Effector CD4-positive, alpha-beta T cell (primary cell): ENCODE measurements at places on chromosomes 2 and 18.
A peak's percentile ranks its signal among the peaks of the same experiment; 100 is the strongest.

GRCh38 chr18:34121200-34121721, 103.5 kb downstream of the NOL4 start:
- no peak for DNase-seq

DNA sequence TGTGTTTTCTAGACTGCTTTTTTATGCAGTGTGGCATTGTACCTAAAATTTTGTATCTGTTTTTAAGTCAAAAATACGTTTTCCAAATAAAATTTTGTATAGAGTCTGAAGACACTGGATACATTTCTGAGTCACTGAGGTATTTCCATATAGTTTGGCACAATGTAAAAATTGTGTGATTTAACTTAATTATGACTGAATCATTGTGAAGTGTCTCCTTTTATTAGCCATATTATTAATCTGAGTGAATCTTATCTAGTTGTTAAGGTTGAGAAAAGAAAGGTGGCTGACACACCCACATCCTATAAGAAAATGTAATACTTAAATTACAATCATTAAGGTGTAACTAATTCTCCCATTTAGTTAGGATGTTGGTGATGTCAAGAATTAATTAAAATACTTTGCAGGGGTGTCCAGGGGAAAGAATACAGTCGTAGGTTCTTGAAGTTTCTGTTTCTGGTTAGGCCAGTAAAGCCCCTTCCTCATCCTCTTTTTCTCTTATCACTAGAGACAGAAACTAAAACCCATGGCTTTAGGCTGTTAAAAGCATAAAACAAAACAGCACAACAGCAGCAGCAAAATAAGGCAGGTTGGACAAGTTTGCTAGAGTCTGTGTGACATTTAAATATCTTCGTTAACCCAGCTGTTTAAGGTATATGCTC, 71.6 kb downstream of the UBE2E3 start:
- DNase-seq = no peak

GRCh38 chr18:76064998-76065397, 430.0 kb downstream of the ZNF516 start:
- no peak for DNase-seq

- DNase-seq = no peak
Observed at GRCh38 chr18:12768625-12769024, 65.8 kb downstream of the PSMG2 start.

GRCh38 chr2:240238201-240238600, 97.7 kb upstream of the OTOS start:
- no peak for DNase-seq

DNA sequence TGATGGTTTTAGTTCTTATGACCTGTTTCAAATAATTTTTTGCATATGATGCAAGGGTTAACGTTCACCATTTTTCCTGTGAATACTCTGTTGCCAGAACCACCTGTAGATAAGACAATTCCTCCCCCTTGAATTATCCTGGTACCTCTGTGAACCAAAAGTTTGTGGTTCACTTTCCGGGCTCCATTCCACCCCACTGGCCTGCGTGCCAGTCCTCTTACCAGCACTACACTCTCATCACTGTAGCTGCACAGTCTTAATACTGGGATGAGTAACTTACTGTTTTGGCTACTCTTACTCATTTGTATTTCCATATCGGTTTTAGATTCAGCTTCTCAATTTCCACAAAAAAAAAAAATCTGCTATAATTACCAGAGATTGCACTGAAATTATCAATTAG, 34.4 kb downstream of the AFG3L2 start:
- DNase-seq = no peak

- no peak for DNase-seq
Observed at GRCh38 chr18:57519668-57520424, 66.7 kb downstream of the FECH start.

DNA sequence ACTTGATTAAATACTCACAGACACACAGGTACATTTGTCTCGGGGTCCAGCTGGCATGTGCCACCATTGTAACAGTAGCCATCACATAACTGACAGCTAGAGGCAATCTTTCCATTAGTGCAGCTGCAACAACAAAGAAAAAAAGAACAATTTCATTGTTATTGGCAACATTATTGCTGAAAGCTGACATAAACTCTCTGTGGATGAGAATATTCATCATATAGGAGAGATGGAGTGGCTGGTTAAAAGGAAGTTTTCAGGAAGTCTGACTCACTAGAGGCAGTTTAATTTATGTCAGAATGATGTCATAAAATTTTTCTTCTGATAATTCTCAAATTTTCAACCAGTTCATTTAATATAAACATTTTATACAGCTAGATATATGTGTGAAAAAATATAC, 1490.0 kb upstream of the NXPH2 start:
- DNase-seq = no peak

DNA sequence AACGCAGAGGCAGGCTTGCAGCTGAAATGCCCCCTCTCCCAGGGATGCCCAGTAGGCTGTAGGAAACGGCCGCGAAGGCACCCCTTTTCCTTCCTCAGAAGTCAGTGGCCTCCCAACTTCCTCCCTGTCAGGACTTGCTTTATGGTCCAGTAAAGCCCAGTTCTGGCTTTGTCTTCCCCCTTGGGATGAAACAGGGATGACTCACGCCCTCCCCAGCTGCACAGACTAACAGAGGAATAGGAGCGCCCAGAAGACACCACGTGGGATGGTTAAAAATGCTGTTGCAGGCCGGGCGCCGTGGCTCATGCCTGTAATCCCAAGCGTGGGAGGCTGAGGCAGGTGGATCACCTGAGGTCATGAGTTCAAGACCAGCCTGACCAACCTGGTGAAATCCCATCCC, 6.9 kb downstream of the CREG2 start:
- no peak for DNase-seq

DNA sequence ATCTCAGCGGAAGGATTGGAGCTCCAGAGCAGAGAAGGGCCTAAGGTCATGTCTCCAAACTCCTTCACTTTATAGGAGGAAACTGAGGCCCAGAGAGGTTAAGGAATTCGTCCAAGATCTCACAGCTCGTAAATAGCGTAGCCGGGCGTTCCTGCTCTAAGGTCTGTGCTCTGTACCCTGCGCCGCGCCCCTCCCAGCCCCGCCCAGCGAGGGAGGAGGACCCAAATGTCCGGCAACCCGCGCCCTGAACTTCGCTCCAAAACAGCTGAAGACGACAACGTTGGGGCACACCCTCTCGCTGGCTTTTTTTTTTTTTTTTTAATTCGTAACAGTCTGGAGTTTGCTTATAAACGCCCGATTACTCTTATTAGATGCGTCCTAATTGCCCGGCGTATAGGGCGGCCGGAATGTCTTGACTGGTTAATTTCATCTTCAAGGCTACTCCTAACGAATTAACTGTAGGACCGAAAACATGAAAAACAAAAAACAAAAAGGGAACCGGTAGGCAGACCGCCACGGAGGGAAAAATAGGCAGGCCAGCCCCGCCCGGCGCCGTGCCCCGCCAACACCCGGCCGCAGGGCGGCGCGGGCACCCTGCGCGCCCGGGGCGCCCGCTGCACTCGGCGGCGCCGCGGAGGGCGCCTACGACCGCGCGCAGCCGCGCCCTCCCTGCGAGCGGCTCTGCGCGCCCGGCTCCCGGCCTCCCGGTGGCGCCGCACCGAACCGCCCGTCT, 928 bp upstream of the FOSL2 start:
- DNase-seq = peak; percentile 42

DNA sequence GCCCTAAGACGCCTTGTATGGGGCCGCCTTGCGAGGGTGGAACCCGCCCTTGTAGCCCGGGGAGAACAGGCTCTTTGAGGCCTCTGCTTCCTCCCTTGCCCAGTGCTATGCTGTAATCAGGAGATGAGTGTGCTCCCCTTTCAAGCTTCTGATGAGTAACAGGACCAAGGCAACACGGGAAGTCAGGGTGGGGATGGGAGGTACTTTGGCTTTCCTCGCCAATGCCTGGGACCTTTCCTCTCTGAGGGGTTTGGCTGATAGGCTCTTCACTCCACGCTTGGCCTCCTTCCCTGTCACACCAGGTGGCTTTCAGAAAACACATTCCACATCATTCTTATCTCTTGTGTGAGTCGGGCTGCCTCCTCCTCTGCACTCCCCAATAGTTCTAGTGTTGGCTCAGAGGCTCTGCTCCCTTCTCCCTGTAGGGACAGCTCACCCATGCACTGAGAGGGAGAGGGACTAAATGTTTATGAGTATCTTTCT, 223.7 kb upstream of the TRIB2 start:
- DNase-seq = no peak

- no peak for DNase-seq
Observed at GRCh38 chr2:161030260-161031063, 129.8 kb upstream of the TANK start.
